ENCODE measurements at places on chromosomes 1 and 21.

DNA sequence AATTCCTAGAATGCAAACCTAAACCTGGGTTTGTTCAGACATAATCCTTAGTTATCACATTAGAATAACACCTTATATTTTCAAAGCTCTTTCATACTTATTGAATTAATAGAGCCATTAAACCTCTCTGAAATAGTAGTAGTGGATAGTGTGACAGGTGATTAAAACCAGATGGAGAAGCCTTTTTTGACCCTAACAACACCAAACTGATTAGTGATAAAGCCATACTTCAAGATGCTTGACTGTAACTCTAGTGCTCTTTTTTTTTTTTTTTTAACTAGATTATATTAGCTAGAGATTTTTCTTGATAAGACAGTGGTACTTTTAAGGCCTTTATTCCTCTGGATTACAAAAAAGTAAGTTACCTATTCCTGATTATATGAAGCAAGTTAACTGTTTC is 190.1 kb downstream of the ST6GALNAC3 start:
- DNase-seq: no peak

GRCh38 chr1:70536708-70537366 is 125.8 kb downstream of the CTH start:
- no peak for DNase-seq

DNA sequence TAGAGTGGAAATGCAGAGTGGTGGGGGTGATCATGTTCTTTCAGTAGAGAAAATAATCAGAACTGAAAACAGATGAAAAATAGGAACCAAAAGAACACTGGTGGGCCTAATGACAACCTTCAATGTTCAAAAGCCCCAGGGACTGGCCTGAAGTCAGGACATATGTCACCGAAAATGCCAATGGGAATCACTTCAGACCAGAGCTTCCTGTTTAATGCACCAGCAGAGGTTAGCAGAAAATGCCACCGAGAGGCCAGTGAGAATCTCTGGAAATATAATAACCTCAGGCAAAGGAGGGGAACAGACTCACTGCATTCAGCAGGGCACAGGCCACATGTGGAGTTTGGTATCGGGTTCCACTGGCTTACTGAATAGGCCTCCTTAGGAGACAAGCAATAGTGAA is 15.9 kb upstream of the CD58 start:
- no peak for DNase-seq

DNA sequence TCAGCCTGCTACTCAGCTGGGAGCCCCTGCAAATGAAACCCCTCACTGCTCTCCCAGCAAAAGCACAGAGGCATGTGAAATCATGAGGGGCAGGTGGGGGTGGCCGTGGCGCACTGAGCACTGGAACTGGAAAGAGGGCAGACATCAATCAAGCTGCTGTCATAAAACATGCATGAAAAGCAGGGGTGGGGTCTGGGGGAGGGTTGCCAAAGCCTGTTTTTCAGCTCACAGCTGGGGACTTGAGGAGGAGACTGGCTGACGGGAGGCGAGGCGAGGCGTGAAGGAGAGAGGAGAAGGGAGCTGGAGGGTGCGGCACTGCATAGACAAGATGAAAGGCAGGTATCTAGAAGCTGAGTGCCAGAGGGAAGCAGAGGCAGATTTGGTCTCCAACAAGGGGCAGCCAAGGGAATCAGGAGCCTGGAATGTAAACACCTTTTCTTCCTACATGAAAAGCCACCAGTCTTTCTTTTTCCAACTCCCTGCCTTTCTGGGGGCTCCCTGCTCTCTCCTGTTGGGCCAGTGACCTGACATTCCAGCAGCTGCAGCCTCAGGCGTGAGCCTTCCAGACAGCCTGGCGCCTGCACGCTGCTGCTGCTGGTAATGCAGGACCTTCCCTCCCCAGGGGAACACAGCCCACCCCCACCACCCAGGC is 87.0 kb downstream of the NMNAT2 start:
- DNase-seq: no peak

GRCh38 chr1:56340977-56341376 is 238.4 kb downstream of the PLPP3 start:
- no peak for DNase-seq

DNA sequence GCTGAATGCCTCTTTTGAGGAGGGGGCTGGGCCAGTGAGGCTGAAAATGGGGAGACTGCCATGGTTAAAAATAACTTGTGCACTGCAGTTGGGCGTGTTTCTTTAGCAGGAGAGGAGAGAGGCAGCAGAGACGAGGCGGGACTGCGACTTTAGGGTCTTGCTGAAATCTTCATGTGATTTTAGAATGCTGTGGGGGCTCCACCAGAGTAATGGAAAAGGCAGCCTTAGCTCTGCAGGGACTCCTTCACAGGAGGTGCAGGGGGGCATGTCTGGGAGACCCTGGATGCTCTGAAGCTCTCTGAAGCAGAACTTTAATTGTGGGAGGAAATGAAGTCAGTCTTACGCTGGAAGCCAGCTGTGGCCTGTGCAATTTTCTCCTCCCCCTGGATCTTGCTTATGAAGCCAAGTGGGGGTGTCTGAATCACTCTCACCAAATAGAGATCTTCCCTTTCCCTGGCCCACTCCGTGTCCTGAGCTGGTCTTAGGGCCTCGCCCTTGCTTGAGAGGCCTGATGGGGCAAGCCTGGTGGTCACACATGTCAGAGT is 60.8 kb downstream of the NDUFS5 start:
- DNase-seq: no peak

GRCh38 chr1:4169991-4170390 is 269.9 kb upstream of the C1orf174 start:
- DNase-seq: no peak

DNA sequence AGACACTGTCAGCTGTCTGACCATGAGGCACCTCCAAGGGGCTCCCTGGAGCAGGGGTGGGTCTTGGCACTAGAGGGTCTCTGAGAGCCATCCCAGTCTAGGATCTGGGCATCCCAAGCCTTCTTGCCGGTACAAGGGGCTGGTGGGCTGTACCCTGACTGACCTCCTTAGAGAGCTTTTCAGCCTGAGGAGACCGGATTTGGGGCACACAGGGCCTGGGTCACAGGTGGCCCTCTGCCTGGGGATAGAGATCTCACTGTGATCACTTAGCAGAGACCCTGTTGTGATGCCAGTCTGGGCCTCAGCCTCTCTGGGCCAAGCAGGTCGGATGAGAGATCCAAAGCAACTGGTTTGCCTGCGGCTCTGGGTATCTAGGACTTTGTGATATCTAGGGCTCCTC is 227.2 kb downstream of the TRABD2B start:
- no peak for DNase-seq

DNA sequence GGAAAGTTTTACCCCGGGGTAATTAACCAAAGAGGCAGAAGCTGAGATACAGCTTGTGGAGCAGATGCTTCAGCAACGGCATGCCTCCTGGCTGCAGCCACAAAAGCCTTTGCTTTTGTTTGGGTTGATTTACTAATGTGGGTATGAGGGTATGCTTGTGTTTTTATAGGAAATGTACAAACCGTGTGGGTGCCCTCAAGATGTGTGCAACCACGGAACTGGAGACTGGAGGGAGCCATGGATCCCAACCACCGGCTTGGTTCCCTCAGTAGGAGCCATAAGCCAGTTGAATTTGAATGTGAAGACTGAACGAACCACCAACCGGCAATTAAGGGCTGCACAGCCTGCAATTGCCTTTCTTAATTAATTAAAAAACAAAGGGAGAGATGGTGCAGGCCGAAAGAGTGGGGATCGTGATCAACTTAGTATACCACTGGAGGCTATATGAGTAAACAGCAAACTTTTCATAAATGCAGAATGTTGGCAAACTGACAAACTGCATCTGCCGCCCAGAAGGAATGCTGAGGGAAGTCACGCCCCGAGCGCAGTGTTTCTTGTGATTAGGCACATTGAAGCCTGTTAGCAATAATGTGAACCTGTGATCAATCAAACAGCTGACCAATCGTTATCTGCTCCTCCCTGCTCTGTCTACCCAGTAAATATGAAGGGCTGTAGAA is 104.1 kb downstream of the DISP1 start:
- no peak for DNase-seq

- no peak for DNase-seq
Measured at GRCh38 chr1:93111065-93111464, 32.0 kb downstream of the MTF2 start.

GRCh38 chr1:105544475-105544874 is 1512.0 kb upstream of the PRMT6 start:
- no peak for DNase-seq

- DNase-seq: no peak
Measured at GRCh38 chr1:2441746-2442145, 29.4 kb upstream of the PEX10 start.

DNA sequence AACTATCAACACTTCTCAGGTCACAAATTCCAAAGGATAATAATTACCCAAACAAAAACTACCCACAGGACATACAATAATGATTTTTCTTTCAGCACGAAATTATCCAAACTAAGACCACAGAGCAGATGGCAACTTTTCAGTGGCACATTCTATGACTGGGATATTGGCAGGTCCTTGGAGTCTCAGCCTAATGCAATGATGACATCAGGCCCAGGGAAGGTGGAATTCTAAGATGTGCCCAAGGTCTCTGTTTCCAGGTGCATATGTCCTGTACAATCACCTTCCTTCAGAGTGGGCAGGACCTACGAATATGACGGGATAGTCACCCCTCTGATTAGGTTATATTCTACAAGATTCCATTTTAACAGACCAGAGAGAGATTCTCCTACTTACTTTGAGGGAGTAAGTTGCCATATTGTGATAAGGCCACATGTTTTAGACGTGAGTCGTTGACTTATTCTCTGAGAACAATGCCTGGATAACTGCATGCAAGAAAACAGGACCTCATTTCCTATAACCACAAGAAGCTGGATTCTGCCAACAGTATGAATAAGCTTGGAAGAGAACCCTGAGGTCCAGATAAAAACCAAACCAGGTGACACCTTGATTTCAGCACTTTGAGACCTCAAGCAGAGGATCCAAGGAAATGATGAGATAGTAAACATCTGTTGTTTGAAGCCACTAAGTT is 69.9 kb downstream of the ZC3H11B start:
- DNase-seq: no peak

DNA sequence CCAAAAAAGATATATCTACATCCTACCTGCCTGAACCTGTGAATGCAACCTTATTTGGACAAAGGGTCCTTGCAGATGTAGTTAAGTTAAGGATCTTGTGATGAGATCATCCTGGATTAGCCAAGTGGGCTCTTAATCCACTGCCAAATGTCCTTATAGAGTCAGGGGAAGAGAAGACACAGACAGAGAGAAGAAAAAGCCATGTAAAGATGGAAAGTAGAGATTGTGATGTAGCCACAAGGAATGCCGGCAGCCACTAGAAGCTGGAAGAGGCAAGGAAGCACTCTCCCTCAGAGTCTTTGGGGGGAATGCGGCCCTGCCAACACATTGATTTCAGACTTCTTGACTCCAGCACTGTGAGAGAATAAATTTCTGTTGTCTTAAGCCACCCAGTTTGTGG is 16.2 kb downstream of the HSD11B1 start:
- DNase-seq: no peak

DNA sequence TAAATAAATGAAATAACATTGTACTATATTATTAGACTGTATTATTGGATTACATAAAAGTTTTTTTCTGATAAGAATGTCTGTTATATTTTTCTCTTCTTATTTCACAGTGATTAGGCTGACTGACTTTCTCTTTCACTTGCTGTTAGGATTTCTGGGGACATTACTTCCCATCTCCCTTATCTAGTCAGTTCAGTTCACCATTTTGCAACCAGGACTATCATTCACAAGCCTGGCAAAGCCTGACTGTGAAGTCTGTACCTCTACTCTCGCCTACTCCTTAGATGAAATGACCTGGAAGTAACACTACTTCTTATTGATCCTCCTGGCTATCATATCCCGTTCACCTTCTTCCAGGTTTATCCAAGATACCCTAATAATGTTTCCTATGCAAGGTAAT is 676.6 kb downstream of the USP25 start:
- DNase-seq: no peak

DNA sequence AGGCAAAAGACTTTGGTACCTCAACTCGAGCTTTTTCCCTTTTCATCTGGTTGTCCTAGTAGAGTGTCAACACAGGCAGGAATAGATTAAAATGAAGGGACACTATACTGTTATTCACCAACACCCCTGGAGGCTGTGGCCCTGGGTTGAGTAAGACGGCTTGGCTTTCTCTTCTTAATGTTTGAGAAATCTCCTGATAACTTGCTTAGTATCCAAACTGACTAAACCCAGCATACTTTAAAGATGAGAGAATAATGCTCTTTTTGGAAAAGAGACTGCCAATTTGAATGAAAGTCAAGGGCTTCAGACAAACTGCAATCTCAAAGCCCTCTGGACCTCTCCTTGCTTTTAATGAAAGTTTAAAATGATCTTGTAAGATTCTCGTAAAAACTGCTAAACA is 2.6 kb upstream of the SLC30A1 start:
- no peak for DNase-seq

GRCh38 chr1:29744684-29745490 is 508.6 kb downstream of the PTPRU start:
- DNase-seq: peak; percentile 39

DNA sequence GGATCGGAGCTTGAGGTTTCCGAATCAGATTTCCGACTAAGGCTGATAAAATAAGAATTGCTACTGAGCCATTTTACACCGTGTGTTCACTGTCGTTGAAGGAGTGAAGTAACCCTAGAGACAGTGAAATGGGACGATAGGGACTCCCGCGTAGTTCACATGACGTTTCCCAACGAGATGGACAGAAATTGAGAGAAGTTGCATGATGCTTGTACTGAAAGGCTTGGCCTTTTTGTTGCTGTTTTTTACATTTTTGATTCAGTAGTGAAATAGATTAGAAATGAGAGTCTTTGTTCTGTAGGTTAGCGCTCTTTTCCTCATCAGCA is 1.2 kb downstream of the KHDRBS1 start:
- no peak for DNase-seq

GRCh38 chr1:110003747-110004428 is 19.3 kb downstream of the AHCYL1 start:
- DNase-seq: peak; percentile 78

Data from upper lobe of right lung (tissue), 1 donor.